NCI-H345 (cell line): ENCODE measurements at places on chromosomes 4 and X.

DNA sequence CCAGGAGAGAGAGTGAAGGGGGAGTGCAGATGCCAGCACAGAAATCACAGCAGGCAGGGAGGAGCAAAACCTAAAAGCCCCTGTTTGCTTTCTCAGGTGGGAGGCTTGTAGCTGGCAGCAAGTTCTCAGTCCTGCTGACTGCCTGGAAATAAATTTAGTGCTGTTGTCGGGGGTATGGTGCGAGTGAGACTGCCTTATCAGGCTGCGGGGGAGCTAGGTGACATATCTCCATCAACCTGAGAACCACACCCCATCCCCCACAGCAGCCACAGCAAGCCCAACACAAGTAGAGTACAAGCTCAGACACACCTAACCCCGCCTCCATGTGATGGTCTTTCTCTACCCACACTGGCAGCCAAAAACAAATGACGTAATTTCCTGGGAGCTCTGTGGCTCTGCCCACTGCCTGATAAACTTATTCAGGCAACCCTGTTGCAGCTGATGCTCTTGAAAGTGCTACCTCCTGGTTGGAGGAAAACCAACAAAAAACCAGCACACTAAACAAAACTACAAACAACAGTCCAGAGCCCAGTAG, 953.4 kb upstream of the NDST4 start:
- no peak for DNase-seq

DNA sequence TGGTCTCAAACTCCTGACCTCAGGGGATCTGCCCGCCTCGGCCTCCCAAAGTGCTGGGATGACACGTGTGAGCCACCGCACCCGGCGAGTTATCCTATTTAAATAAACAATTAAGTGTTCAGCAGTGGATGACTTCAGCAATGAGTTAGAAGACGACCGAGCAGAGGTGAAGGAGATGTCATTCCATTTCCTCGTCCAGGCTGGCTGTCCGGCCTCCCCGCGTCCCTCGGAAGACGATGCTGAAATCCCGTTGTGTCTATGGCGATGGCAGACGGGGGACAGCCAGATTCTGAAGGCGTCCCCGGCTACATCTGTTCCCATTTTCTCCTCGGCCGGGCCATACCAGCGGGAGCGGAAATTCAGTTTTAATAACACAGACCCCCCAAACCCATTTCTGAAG, 209.8 kb downstream of the CRLF2 start:
- DNase-seq = no peak

DNA sequence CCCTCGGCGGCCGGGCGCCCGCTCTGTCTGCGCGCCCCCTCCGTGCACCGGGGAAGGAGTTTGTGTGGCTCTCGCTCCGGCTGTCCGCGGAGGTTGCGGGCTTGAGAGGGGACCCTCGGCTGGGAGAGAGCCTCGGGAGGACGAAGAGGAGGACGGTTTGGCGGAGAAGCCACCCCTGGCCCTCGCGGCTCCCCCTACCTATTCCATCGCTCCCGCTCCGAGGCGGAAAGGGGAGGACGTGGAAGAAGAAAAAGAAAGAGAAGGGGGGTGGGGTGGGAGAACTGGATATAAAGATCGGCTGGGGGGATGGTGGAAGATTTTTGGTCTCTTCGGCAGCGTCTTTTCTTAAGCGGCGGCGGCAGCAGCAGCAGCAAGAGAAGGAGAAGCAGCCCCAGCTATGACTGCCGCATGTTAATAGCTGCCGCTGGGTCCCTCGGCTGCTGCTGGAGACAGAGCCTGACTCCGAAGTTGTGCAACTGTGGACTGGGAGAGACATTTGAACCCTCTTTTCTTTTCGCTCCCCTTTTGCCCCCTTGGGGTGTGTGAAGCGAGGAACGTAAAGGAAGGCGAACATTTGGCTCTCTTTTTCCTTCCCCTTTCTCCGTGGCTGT, 895 bp downstream of the ADGRL3 start:
- peak; percentile 20 for DNase-seq

DNA sequence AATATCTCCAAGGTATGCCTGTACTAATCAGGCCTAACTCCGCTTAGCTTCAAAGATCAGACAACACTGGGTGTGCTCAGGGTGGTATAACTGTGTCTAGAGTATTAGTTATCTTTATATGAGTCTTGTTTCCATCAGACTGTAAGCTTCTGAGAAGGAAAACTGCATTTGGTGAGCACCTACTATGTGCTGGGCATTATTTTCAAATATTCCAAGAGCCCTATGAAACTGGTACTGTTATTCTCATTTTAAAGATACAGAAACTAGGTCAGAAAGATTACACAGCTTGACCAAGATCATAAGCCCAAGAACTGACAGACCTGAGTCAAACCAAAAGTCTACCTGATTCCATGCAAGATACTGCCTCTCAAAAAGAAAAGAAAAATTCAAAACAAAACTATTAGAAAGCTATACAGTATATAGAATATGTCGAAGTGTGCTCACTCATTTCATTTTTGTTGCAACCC, 44.4 kb downstream of the LRBA start:
- no peak for DNase-seq

- no peak for DNase-seq
Measured at GRCh38 chrX:38277136-38277535, 50.2 kb downstream of the RPGR start.

DNA sequence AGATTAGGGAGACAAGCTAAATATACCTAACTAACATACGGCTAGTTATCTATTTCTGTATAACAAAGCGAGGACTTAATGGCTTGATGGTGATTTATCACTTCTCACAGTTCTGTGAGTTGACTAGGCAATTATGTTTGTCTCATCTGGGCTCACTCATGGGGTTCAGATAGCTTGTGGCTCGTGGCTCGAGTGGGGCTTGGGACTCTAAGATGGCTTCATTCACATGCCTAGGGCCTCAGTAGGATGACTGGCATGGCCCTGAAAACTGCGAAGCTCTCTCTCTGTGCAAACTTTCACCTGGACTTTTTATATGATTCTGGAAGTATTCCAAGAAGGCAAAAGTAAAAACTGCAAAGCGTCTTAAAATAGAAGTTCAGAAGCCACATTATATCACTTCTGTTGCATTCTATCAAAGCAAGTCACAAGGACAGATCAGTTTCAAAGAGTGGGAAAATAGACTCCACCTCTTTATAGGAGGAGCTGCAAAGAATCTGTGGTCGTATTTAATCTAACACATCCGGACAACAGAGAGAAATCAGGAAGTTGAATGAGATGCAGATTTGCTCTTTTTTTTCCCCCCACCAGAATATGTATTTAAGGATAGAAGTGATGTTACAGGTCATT, 491.2 kb downstream of the INPP4B start:
- DNase-seq = no peak

GRCh38 chr4:40204507-40205258, 7.9 kb downstream of the RHOH start:
- no peak for DNase-seq

DNA sequence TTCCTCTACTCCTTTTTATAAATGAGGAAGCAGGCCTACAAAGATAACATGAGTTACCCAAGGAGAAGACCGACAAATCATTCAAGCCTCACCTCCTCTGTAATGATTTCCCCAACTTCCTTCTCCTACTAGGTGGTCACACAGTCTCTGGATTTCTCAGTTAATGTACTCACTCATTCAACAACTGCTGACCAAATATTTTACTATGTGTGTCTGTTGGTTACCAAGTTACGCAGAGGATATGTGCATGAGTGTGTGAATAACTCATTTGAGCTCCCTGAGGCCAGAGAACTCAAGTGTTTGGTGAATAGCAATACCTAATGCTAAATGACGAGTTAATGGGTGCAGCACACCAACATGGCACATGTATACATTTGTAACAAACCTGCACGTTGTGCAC, 10.4 kb downstream of the CASK start:
- DNase-seq = no peak
